ENCODE measurements at places on chromosomes 3 and 15.
A peak's percentile ranks its signal among the peaks of the same experiment; 100 is the strongest.

DNA sequence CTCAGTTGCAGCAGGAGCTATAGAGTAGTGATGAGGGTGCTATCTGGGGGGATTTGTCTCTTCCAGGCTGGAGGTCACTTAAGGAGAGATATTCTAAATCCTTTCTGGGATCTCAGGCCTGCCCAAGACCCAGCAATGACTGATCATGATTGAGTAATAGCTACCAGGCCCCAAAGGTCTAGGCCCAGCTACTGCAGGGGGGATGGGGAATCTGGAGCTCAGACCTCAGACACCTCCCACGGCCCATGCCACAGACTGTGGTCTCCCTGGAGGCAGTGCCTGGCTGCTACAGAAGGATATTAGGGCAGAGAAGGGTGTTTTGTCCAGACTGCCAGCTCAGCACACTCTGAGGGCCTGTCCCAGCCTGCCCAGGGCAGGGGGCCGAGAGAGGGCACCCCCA lies 6.9 kb downstream of the SLC38A3 start:
- DNase-seq = no peak

DNA sequence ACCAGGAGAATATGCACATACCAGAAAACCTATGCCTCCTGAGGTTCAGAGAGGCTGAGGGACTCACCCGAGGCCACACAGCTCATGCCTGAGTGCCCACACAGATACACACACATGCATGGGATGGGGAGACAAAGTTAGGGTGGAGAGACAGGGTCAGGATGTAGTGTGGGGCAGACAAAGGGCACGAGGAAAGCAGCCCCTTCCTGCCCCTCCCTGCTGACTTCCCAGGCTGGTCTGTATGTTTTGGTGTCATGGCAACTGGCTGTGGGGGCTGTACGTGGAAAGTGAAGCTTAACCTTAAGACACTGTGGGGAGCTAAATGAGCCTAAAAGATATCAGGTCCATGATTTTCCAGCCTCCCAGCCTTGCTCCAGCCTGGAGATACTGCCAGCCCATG lies 57.8 kb downstream of the EPHB3 start:
- DNase-seq = no peak

GRCh38 chr3:150761831-150762661 lies 923 bp downstream of the SIAH2 start:
- peak; percentile 23 for DNase-seq

DNA sequence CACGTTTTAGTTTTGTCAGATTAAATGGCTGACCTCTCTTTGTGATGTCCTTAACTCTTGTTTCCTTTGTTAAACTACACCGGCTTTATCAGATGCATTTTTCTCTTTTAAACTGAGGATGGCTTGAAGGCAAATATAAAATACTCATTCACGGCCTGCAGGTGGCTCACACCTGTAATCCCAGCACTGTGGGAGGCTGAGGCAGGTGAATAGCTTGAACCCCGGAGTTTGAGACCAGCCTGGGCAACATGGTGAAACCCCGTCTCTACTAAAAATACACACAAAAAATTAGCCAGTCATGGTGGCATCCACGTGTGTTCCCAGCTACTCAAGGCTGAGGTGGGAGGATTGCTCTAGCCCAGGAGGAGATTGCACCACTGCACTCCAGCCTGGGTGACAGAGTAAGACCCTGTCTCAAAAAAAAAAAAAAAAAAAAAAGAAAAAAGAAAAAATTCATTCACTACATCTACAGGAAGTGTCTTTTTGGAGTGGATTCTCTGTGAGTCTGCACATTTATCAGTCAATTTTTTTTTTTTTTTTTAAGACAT lies 34.7 kb upstream of the SACM1L start:
- no peak for DNase-seq
